Daoy (cell line): ENCODE measurements at places on chromosomes 16 and 17. TPM values are rescaled to one million over a fixed set of nuclear protein-coding genes. Genes with fewer than 3 reads are reported as not detected.
A peak's percentile ranks its signal among the peaks of the same experiment; 100 is the strongest.

DNA sequence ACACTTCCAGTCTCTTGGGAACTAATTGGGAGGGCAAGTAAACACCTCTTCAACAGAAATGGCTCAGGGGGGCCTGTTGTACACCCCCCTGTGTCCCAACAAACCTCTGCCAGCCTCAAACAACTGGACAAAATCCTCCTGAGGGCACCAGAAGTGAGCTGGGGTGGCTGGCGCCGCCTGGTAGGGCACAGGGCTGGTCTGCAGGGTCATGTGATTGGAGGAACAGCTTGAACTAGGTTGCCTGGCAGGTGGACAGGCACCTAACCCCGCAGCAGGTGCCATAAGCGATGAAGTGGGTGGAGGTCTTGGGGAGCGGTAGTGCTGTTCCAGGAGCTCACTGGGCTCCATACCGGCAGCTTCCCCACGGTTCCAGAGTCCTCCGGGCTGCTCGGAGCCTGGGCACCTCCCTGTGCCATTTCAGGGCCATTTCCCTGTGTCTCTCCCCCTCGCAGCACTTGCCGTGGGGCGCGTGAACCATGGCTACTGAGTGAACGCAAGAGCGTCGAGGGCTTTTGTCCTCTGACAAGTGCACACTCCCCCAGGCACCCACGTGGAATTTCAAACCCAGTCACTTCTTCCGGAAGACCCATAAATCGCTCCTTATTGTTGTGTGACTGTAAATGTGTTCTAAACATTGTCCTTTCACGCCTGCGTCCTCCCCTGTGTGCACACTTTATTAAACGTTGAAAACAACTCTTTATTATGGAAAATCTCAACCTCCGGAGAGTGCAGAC, 101.5 kb downstream of the SEC14L1 start:
- DNase-seq: no peak

The IGFALS gene
- not detected in 2 replicates for total RNA-seq

The TMEM97 gene
- 42.2 and 45.9 TPM in 2 replicates for total RNA-seq

DNA sequence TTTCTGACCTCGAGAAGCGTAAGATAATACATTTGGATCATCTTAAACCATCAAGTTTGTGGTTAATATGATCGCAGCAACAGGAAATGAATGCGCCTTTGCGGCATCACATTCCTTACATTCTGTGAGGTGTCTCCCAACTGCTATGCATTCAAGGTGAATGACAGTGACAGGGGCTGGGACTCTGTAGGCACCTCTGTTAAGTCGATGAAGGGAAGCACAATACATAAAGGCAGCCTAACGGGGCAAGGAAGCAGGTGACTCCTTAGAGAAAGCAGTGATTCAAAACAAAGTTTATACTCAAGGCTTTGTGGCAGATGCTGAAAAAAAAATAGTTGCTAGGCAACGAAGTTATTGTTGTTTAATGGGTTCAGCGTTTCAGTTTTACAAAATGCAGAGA, 21.6 kb upstream of the EVPL start:
- no peak for DNase-seq

The HS3ST2 gene
- not detected in 2 replicates for total RNA-seq

The C16orf92 gene
- not detected in 2 replicates for total RNA-seq

DNA sequence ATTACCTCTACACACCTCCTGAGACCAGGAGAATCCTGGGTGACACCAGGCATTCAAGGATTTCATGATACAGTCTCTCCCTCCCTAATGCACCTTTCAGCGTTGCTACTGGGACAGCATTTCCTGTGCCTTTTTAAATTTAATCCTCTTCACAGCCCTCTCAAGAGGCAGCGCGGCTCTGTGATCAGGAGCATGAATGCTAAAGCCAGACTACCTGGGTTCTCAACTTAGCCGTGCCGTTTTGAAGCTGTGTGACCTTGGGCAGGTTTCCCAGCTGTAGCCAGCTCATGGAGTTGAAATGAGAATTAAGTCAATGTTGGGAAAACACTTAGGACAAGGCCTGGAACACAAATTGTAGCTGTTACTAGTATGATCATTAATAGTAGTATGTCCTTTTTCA, 191.8 kb downstream of the XYLT1 start:
- DNase-seq: no peak

GRCh38 chr17:56896217-56896967, 17.5 kb downstream of the TRIM25 start:
- no peak for DNase-seq

DNA sequence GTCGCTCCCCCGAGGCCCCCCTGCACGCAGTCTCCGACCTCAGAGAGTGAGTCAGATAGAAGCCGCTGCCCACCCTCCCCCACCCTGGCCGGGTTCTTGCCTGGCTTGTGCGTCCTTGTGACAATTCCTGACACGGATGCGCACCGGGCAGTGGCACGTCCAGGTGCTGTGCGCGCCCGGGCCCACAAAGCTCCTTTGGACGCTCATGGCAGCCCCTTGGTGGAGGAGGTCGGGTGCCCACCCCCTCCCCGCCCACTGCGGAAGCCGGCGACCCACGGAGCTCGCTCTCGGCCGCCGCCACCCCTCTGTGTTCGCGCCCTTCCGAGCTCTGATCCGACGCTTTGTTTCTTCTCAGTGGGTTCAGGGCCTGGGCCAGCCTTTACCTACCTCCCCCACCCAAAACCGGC, 662 bp upstream of the TUBB3 start:
- peak; percentile 91 for DNase-seq

DNA sequence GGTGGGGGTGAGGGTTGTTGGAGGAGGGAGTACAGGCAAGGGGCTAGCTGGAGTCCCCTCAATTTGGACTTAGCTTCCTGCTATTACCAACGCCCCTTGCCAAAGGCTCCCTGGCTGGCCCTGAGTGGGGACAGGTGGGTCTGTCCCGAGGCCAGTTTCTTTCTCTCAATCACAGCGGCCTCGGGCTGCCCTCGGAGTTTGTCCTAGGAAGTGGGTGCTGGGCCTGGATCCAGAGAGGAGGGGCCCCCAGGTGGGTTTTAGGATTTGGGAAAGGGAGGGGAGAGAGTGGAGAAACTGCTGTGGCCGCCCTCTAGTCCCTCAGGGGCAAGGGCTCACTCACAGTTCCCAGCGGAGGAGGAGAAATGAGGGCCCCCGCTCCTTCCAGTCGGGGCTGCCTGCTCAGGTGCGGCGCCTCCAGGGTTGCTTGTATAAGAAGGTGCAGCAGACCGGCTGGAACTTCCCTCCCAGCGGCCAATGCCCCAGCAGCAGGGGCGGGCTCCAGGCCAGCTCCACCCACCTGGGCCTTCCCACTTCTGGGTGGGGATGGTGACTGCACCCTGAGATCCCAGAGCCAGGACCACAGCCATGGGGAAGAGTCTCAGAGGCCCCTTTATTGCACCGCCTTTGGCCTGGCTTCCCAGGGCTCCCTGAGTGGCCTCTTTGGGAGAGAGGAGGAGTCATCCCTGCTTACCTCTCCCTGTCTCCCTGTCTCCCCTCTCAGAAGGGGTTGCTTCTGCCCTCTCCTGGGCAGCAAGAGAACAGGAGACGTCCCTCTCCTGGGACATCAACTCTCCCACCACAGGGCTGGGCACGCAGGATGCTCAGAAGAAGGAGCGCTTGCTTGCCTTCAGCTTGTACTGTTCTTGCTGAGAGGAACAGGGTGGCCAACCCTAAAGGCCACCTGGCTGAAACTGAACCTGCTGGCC, 112.0 kb upstream of the SMURF2 start:
- peak; percentile 77 for DNase-seq

The CCL8 gene
- total RNA-seq: not detected in 2 replicates
